Posterior cingulate gyrus (tissue), 11 donors: ENCODE measurements at places on chromosomes 6 and 20.

DNA sequence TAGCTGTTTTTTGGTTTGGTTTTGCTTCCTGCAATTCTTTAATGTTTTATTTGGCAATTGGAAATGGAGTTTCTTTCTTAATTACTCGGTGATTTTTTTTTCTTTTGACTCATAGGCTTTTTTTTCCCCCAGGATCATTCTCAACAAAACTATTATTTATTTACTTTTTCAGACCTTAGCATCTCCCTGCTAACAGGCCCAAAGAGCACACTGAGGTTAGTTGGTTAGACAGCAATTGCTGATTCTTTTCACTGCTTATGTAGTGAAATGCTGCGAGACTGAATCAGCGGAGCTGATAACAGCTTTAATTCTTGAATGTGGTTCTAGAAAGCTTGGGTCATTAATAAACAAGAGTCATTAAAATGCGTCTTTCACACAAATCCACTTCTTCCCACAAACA lies 79.1 kb upstream of the ZFP64 start:
- DNase-seq = no peak

GRCh38 chr20:31685853-31686643 lies 36.6 kb downstream of the BCL2L1 start:
- no peak for DNase-seq

GRCh38 chr6:122449069-122449468 lies 22.5 kb downstream of the SERINC1 start:
- no peak for DNase-seq

DNA sequence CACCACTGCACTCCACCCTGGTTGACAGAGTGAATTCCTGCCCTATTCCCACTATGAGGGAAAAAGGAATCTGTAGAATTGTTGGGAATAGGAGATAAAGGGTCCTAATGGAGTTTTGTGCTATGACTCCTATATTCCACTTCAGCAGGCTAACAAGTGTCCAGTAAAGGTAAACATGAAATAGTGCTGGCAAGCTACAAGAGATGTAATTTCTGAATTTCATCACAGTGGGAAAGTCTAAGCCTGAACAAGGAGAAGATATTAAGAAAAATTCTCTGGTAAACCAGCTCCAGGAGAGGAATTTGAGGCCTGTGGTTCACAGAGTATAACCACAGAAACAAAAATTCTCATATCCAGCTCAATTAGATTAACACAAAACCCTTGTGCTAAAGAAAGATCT lies 10.3 kb upstream of the C6orf58 start:
- DNase-seq = no peak

GRCh38 chr6:33458676-33459075 lies 4.3 kb downstream of the ZBTB9 start:
- no peak for DNase-seq

DNA sequence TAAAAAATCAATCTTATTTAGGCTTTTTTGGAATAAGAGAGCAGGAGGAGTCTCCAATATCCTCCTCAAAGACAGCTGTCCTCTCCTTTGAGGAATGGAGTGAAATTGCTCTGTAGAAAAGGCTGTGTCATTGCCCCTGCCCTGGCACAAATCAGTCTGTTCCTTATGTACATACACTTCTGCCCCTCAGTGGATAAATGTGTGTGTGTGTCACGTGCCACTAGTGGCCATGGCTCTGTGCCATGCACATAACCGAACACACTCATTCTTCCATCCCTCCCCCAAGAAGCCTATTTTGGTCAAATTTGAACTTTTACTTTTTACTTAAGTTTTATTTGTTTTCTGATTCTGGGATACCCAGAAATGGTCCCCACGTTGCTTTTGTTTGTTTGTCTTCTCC lies 49.2 kb downstream of the ANKS1A start:
- no peak for DNase-seq
